ENCODE measurements at places on chromosomes 3 and 15.
A peak's percentile ranks its signal among the peaks of the same experiment; 100 is the strongest.

DNA sequence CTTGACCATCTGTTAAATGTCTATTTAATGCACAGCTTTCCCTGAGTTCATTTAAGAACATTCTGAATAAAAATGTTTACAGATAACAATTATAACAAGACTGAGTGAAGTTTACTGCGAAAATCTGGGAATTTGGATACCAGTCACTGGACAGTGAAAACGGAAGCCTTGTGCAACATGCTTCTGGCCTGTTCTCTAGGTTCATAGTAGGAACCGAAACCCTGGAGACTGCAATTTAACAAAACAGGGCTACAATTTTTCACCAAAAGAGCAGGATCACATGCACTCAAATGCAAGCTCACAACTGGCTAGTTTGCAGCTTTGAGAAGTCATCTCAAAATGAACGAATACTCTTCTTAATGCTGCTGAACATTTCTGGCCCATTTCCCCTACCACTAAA is 435.9 kb downstream of the NR2F2 start:
- no peak for DNase-seq

DNA sequence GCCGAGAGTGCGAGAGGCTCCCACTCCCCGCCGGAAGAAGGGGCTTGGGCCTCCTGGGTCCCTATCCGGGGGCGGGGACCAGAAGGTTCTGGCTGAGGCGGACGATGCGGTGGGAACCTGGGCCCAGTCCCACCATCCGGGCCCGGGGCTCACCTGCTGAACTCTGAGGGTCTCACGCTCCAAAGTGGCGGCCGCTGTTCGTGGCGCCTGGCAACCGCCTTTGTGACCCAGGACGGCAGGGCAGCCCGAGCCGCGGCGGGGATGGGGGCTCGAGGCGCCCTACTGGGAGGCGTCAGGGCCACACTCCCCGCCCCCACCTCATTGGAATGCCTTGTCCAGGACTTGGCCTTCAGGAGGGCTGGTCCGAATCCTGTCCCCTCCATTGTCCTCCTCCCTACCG is at the start of gene FANCD2OS:
TSS of gene FANCD2OS (minus strand) at position 165 of the 400 bp plus-strand sequence. CDS start 3,481 bp downstream, outside the sequence.
- DNase-seq, result no peak

DNA sequence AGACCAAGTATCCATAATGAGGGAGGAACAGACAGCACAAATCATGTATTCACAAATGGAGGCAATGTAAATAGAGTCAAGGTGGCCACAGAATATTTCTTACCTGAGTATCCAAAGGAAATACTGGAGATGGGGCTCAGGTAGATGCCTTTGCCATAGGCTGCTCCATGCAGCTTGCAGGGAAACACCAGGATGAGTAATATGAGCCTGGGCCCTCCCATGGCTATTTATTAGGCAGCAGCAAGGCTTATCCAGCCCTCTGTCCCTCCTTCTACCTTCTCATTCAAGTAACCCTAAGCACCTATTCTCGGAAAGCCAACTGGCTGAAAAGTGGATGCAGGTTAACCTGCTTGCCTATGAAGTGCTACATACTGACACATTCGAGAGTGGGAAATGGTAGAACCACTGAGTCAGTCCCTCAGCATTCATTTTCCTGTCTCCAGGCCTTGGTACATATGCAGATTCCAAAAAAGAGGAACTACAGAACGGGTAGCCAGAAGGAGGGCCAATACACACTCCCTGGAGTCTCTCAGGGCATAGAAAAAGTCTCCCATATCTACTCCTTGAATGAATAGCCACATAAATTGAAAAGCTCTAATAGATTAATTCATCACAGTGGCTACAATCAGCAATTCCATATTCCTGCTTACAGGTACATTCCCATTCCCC is 18.3 kb upstream of the PKM start:
- no peak for DNase-seq

DNA sequence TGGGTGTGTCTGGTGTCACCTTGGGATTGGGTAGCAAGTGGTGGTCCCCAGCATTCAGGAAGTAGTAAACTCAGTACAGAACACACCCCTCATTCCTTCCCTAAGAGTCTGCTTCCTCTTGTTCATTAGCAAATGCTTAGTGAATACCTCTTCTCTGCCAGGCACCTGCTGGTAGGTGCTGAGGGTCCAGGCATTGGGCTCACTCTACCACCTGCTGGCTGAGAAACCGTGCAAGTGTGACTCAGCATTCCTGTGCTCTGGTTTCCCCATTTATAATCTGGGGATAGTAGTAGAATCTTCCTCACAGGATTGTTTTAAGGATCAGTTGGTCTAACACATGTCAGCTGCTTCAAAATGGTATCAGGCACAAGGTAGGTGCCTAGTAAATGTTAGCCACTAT is 4.8 kb downstream of the SHF start:
- DNase-seq, result peak; percentile 18

DNA sequence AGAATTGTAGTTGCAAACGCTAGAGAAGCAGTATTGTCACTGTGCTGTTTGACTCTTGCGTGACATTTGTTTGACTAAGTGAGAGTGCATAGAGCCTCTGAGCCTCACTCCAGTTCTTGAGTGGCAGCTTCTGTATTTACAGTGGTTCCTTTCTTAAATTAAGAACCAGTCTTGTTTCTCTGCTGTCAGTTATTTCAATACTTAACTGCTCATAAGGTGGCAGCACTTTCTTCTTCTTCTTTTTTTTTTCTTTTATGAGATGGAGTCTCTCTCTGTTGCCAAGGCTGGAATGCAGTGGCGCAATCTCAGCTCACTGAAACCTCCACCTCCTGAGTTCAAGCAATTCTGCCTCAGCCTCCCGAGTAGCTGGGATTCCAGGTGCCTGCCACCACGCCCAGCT is 372.1 kb downstream of the LPP start:
- DNase-seq, result no peak

- DNase-seq, result no peak
These were observed 17.8 kb downstream of the ACKR2 start for GRCh38 chr3:42827023-42827422.

DNA sequence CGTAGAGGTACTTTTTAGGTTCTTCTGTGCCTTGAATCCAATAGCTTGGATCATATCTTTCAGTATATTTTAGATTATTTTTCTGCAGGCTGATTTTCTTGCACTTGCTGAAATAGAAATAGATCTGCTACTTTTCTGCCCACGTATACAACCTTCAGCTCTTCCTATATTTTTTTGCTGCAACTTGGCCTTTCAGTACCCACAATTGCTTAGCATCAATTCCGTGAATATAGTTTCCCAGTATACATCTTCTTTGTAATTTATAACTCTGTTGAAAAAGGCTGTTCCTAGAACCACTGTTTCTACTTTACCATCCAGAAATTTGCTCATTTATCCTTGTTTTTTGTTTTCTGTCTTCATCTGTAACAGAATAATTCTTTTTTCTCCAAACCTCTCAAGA is 36.2 kb downstream of the GTF2E1 start:
- no peak for DNase-seq

- DNase-seq, result no peak
These were observed 51.9 kb downstream of the PBRM1 start for GRCh38 chr3:52633786-52634185.

DNA sequence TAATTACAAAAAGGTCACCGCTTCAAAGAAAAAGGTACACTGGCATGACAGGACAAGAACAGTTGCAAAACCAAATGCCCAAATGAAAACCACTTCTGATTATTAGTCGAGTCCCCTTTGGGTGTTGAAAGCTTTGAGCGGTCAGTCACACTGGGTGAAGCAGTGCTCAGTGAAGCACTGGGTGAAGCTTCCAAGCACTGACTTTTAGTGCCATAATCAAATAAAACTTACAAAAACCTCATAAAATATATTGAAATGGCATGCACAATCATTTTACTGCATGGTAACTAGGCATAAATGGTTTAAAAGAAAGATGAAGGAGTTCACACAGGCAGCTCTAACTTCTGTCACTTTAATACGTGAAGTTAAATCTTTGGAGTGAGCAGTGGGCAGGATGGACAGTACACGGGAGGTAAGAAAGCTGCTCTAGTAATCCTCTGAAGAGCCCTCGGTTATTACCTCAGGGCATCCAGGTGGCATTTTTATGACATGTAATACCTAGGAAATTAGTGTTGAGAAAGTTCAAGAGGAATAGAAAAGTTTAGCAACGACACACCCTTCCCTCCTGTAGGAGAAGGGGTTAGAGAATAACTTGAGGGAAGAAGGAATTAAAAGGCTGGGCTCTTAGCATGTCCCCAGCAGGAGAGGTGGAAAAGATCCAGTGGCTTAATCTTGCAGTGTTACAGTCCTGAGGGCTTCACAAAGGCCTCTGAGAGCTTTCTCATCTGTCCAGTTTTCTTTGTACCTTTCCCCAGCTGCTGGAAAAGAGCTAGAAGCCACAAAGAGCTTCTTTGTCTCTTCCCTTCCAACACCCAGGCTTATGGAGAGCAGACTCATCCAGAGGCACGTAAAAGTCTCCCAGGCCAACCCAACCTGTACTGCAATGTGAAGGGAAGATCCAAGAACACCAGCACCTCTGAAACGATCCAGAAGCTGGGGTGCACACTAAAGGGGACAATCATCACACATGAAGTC is 64.9 kb upstream of the MYO5C start:
- DNase-seq, result no peak

DNA sequence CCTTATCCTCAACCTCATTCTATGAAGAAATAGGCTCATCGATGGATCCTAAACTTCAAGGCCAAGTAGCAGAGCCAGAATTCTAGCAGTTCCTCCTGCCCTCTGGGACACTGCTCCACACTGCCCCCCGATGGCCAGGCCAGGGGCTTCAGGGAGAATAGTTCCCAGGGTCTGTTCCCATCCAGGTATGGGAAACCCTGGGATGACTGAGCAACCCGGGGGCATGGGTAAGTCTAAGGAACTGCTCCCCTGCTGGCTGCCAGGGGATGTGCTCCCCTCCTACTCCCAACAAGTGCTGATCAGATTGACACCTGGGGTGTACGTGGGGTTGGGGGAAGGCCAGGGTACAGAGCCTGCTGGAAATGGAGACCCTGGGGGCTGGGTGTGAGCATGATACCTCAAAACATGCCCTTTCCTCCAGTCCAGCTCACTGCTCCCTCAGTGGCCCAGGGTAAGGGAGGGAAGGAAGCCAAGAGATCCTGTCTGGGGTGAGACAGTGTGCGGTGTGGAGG is 7.6 kb downstream of the ULK3 start:
- peak; percentile 45 for DNase-seq

DNA sequence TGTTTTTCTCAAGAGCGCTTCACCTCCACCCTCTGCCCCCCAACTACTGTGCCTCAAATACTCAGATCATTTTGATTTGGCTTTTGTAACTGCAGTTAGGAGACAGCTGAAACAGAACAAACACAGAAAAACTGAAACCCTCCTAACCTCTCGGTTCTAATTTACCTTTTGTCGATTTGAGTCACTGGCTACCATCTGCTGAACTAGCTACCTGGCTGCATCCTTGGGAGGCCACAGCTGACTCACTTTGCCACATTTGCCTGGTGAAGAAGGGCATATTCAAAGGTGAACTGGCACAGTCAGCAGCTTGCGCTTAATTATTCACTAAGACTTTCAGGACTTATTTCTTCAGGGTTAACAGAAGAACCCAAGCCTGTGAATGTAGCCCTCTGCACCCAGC is 117.7 kb downstream of the FOXB1 start:
- DNase-seq, result no peak

GRCh38 chr3:42266085-42266484 is at the start of gene CCK:
TSS of gene CCK (minus strand) at chr3:42266185. CDS start at chr3:42263630, 2,555 bp downstream.
- DNase-seq, result no peak

- DNase-seq, result no peak
These were observed 37.3 kb downstream of the MLH1 start for GRCh38 chr3:37030588-37030987.

DNA sequence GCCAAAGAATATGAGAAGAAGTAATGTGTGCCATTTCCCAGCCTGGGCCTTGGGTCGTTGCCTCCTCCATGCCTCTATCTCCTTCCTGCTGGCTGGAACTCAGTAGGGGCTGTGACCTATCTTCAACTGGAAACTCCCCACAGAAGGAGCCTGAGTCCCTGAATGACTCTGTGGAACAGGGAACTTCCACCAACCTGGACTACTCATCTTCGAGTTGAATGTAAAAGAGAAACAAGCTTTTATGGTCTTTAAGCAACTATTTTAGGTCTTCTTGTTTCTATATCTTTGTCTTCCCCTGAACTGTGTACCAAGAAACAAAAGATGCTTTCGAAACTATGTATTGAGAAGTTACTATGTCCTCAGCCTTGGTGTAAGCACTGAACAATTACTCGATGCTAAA is 355.3 kb upstream of the NR2F2 start:
- DNase-seq, result no peak

GRCh38 chr3:32603064-32603463 is 32.4 kb upstream of the DYNC1LI1 start:
- DNase-seq, result no peak

DNA sequence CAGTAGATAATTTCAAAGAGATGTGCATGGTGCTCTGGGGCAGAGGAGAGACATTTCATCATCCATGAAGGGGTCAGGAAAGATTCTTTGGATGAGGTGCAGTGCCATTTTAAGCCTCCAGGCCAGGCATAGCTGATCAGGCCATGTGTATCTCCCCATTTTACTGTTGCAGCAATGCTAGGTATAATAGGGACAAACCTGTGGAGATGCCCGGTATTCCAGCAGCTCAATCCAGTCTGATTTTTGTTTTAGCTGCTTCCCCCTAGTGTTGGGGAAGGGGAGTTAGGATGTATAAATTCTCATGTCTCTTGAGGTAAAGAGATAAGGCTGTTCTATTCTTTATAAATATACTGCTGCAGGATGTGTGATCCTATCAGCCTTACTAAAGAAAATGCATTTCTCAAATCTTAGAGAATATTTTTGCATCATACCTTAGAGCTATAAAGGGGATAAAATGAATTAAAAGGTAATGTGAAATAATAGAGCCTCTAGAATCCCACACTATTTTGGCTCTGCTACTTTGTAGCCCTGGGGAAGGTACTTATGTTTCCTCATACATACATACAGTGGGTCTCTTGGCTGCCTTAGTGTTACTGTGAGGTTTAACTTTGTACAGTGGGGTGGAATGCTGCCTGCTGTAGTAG is 5.2 kb downstream of the CDV3 start:
- peak; percentile 21 for DNase-seq

- DNase-seq, result no peak
These were observed 76.6 kb downstream of the RPL39L start for GRCh38 chr3:187062526-187063177.

GRCh38 chr3:126397610-126398422 is 3.1 kb downstream of the CFAP100 start:
- DNase-seq, result no peak

DNA sequence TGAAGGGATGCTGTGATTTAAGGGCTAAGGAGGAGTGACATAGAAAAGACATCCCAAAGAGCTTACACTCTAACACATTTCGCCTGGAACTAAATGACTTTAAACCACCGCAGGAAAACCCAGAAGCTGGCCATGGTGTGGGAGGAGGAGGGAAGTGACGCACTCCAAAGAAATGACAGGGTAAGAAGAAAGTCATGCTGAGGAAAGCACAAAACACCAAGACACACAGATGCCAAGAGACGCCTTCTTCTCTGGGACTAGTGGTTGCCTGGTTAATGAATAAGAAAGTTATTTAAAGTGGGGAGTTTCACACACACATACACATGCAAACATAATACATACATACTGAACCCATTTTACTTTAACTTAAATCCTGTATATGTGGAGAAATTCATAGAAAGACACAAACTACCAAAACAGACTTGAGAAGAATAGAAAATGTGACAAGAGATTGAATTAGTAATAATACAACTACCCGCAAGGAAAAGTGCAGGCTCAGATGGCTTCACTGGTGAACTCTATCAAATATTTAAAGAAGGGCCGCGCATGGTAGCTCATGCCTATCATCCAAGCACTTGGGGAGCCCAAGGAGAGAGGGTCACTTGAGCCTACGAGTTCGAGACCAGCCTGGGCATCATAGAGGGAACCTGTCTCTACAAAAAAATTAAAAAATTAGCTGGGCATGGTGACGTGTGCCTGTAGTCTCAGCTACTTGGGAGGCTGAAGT is 125.5 kb downstream of the NSMCE3 start:
- DNase-seq, result no peak

- DNase-seq, result no peak
These were observed 921.0 kb upstream of the ROBO1 start for GRCh38 chr3:80688814-80689213.
